ENCODE measurements at places on chromosomes 3 and 15. TPM values are rescaled to one million over a fixed set of nuclear protein-coding genes. Genes with fewer than 3 reads are reported as not detected.
A peak's percentile ranks its signal among the peaks of the same experiment; 100 is the strongest.

DNA sequence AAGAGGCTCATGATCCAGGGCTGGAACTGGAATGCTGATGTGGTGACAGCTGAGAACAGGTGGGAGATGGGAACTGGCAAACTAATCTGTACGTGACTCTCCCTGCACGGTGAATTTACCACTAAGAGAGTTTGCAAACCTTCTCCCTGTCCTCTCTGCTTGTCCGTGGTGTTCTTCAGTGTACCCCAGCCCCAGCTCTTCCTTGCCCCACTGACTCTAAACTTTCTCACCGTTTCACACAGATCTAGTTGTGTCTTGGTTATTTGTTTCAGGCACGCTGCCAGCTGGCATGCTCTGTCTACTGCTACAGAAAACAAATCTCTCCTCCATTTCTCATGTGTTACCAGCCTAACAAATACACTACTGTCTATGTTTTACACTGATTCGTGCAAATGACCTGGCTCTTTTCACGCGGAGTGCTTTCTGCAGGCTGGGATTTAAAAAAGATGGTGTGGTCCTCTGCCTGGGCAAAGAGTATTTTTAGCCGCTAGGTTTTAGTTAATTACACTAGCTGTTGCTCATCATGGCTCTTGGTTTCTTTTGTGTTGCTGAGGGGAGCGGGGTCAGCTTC lies 192.7 kb upstream of the LRIG1 start:
- no peak for DNase-seq

- no peak for DNase-seq
Observed at GRCh38 chr3:36512555-36512954, 132.3 kb downstream of the STAC start.

The MYL3 gene
- not detected for total RNA-seq

- DNase-seq, result no peak
Observed at GRCh38 chr15:95328559-95328958, 1001.9 kb upstream of the NR2F2 start.

- peak; percentile 80 for DNase-seq
Observed at GRCh38 chr15:96230526-96231181, 99.8 kb upstream of the NR2F2 start.

GRCh38 chr15:48802867-48803266 lies 8.0 kb downstream of the CEP152 start:
- DNase-seq, result no peak

The PARP15 gene
- 0.07 TPM for total RNA-seq

GRCh38 chr15:29278436-29279105 lies 8.9 kb upstream of the NSMCE3 start:
- DNase-seq, result no peak

The ATP8B4 gene
- total RNA-seq, result 0.20 TPM

DNA sequence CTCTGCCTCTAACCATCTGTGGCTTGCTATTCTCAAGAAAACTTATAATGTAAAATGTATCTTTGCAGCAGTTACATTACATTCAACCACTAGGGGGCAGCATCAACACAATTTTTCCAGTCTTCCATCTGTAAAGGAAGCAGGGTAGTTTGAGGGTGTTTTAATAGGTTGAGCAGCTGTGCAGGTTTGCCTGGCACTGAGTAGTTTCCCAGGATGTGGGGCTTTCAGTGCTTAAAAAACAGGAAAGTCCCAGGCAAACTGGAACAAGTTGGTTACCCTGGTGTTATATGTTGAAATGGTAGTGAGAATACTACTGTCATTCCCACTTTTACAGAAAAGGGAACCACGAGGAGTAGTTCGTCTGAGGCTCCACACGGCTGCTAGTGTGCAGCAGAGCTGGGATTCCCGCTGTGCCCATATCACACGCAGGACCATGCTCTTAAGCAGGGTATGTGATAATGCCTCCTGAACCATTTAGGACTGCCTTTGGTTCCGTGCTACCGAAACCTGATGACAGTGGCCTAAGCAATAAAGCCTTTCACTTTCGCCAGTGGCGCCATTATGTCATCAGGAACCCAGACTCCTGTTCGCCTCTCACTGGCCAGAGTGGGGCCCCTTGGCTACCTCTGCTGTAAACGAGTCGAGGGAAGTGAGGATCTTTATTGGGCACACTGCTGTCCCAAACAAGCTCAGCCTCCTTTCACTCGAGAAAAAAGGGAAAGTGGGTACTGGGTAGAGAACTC lies 64.7 kb upstream of the ZBTB38 start:
- DNase-seq, result peak; percentile 56

- no peak for DNase-seq
Observed at GRCh38 chr3:128480717-128481437, 12.1 kb downstream of the GATA2 start.

The POLQ gene
- total RNA-seq, result 14.3 TPM

DNA sequence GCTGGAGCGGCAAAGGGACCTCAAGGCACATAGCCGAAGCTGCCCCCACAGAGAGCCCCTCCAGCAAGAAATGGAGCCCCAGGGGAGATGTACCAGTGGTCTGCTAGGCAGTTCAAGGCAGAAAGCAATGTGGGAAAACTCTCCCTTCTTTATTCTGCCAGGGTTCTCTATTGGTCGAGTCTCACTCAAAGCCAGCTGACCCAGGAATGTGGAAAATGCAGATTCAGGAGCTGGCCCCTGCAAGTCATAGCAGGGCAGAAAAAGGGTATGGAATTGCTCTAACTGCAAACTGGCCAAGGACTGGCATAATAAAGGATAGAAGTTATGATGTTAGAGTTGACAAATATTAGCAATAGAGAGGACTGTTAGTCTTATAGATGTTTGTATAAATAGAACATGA lies 4.0 kb upstream of the TOPAZ1 start:
- no peak for DNase-seq

The RBP2 gene
- not detected for total RNA-seq

GRCh38 chr15:51371266-51371665 lies 29.8 kb downstream of the GLDN start:
- no peak for DNase-seq

The CFAP100 gene
- not detected for total RNA-seq

DNA sequence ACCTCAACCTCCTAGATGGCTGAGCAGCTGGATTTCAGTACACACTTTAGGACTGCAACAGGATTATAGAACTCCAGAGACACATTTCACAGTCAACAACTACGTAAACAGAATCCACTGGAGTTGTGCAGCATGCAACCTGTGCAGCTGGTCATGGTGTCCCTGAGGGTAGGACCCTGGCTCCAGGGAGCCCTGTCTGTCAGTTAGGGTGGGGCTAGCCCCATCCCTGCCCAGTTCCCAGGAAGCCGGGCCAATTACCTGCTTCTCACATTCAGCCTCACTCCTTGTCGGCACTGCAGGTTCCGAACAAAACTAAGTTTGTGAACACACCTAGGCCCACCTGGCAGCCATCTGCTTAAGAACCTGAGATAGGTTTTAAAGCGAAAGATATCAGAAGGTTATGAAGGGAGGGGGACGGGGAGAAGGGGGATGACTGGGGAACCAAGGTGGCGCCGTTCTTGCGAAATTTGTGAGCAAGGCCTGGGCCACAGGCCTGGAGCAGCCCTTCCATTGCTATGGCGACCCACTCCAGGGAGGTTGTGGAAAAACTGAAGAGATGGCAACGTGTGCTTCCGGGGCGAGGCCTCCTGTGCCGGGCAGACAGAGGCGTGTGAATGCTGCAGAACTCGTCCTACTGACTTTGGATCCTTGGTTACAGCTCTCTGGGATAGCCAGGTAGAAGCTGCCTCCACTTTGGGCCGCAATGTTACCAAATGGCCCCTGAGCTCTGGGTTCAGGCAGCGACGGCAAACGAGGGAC lies 25.3 kb downstream of the ACSBG1 start:
- peak; percentile 71 for DNase-seq

- no peak for DNase-seq
Observed at GRCh38 chr15:75840659-75841058, 2.6 kb upstream of the UBE2Q2 start.

The SAMMSON gene
- total RNA-seq, result not detected

The TTLL3 gene
- total RNA-seq, result 35.8 TPM

- DNase-seq, result peak; percentile 31
Observed at GRCh38 chr15:72671525-72671924, 14.5 kb downstream of the HIGD2B start.

The FHIT gene
- total RNA-seq, result 7.6 TPM

- no peak for DNase-seq
Observed at GRCh38 chr15:82882273-82882928, 70.1 kb downstream of the HOMER2 start.

The CLDN11 gene
- 1.9 TPM for total RNA-seq

- no peak for DNase-seq
Observed at GRCh38 chr3:151687076-151687475, 46.7 kb upstream of the AADACL2 start.

- DNase-seq, result no peak
Observed at GRCh38 chr15:25501828-25502446, 63.1 kb upstream of the UBE3A start.

The EBLN2 gene
- 5.5 TPM for total RNA-seq

Measured in PC-9 (cell line).